ENCODE measurements at places on chromosomes 5 and 9.

- no peak for DNase-seq
Observed at GRCh38 chr5:88885002-88885401, 2.0 kb upstream of the MEF2C start.

DNA sequence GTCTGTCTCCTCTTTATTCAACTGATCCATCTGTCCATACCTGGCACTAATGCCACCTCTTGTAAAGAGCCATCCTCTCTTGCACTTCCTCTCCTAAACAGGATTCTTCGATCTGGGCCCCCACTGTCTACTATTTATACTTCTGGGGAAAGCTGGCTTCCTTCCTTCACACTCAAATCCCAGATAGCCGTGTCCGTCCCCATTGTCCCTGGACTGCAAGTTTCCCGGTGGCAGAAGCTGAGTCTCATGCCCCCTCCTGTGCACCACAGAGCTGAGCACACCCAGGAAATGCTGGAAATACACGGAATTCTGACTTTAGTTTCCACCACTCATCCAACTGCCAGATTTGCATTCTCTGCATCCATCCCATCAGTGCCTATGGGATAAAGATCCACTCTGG, 84.0 kb downstream of the MARCHF11 start:
- no peak for DNase-seq

- no peak for DNase-seq
Observed at GRCh38 chr5:158679221-158679641, 420.5 kb downstream of the EBF1 start.

DNA sequence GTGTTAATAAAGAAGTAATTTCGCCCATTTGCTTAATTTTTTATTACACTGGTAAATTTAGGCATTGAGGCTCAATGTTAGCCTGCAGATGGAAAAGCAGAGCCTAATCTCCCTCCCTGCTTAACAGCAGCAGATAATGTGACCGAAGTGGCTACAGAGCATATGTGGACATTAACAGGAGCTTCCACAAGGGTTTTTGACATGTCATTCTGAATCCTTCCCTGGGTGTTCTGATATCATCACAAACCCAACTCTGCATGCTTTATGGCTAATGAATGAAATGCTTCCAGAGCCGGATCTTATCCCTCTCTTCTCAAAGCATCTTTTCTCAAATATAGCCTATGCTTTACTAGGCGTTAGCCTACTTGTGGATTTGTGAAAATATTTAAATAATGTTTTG, 208.6 kb downstream of the CAAP1 start:
- DNase-seq, result no peak

DNA sequence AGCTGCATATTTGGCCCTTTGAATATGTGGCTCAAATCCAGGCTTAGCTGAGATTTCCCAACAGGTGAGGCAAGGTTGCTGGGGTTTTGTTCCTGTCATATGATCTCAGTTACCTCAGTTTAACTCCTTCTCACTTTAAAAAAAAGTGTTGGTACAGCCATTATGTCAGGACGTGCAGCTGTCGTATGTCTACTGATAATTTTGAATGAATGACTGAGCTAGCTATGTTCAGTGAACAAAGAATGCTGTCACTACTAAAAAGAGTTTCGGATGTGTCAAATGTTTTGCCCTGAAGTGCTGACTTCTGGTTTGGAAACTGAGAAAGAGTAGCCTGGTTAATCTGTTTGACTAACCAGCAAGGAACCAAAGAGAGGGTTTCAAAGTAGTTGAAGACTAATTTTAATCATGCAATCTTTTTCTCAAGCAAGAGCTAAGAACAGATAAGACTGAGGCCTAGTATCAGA, 106.3 kb upstream of the NR3C1 start:
- DNase-seq, result peak; percentile 58

- no peak for DNase-seq
Observed at GRCh38 chr9:129415942-129416651, 204.8 kb downstream of the C9orf50 start.

DNA sequence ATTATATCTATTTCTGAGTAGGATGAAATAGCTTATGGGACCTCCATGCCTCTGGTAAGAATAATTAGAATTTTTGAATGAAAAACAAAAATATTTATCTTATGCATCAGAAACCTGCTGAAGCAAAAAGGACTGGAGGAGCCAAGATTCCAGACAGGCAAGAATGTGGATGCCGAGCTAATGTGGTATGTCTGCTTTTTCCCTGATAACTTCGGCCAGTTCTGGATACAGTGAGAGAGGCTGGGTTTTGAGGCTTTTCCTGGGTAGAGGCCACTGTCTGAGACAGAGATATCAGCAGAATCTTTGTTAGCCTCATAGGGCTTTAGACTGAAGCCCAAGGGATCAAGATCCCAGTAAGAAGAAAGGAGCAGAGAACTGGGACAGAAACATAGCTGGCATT, 5.2 kb upstream of the CTNND2 start:
- DNase-seq, result no peak

GRCh38 chr5:68196876-68197275, 18.7 kb upstream of the PIK3R1 start:
- peak; percentile 40 for DNase-seq

DNA sequence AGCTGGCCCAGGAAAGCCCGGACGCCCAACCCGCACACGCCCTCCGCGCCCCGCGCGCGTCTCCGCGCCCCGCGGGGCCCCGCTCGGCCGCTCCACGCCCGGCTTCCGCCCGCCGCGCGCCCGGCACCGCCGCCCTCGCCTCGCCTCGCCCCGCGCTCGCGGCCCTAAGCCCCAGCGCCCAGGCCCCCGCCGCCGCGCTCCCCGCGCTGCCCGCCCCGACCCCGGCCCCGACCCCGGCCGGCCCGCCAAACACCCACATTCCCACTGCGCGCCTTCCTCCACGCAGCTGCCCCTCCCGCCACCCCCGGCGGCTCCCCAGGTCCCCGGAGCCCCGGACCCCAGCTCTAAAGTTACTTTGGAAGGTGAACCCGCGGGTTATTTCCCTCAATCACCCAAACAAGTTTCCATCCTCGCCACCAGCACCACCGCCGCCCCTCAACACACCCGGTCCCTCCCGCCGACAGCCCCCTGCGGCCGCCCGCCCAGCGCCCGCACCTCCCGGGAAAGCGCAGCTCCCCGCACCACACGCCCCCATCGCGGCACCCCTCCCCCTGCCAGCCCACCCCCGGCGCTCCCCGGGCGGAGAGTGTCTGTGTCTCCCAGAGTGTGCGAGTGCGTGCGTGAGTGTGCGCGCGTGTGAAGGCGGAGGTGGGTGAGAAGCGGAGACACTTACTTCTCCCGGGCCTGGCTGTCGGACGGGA, 439 bp downstream of the SSBP2 start:
- no peak for DNase-seq

DNA sequence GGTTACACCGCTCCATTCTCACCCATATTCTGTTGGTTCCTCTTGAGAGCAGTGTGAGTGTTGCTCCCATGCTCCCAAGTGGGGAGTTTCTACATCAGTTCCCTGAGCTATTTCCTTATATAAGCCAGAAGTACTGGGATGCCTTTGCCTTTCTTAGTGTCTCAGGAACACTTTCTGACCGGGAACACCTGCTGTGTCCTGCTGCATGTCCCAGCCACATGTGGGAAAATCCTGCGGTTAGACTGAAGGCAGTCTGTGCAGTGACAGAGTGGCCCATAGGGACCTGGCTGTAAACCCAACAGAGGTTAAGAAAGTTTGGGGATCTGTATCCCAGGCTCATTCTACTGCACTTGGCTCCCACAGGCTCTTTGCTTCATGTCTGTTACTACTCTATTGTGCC, 126.0 kb downstream of the EGFLAM start:
- DNase-seq, result no peak

GRCh38 chr5:142197098-142197497, 88.5 kb downstream of the NDFIP1 start:
- no peak for DNase-seq

- DNase-seq, result no peak
Observed at GRCh38 chr9:81814401-81814793, 113.8 kb upstream of the SPATA31D4 start.

- peak; percentile 51 for DNase-seq
Observed at GRCh38 chr5:35319333-35320002, 89.2 kb upstream of the PRLR start.

- peak; percentile 32 for DNase-seq
Observed at GRCh38 chr9:95003689-95004410, 277.4 kb downstream of the AOPEP start.

GRCh38 chr5:44952376-44952775, 143.6 kb downstream of the MRPS30 start:
- DNase-seq, result no peak

DNA sequence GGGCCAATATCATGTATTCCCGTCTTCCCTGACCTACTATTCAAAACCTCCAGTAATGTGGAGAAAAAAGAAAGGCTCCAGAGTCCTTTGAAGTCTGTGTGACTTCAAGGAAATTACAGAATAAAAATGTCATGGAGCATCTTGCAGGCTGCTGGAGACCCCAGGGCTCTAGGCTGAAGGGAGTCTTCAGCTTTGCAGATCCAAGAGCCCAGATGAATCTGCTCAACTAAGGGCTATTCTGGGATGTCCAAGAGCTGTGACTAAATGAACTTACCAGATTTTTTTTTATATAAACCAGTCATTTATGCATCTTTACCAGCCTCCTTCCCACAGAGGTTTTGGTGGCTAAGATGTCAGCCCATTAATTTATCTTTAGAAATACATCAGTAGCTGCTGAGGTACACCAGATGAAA, 167.3 kb downstream of the MUSK start:
- DNase-seq, result no peak

DNA sequence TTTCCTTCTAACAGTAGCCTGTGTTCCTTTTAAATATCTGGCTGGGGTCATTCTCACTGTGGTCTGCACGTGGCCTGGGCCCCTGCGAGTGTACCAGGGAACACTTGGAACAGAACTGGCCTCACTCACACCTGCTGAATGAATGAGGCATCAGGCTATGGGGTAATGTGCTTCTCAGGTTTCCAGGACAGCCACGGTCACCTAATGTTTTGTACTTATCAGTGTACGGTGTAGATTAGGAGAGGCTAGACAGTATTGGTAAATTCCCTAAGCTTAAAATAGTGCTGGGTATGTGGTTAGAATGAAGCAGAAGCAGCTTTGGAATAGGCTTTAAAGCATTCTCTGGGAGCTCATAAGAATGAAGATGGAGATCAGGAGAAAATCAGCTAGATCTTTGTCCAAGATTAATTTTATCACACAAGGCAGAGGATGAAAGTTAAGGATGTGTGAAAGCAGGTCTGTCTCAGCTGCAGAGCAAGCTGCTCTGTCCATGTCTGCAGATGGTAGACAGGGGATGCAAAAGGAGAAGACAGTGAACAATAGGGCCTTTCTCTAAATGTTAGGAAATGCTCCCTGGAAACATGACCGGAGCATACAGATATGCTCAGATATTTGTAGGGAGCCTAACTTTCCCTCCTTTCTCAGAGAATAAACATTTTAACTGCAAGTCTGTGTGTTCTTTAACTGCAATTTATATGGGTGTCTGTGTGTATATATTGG, 267.5 kb downstream of the NR3C1 start:
- DNase-seq, result peak; percentile 93

- DNase-seq, result no peak
Observed at GRCh38 chr5:10538103-10538788, 25.6 kb upstream of the ANKRD33B start.

DNA sequence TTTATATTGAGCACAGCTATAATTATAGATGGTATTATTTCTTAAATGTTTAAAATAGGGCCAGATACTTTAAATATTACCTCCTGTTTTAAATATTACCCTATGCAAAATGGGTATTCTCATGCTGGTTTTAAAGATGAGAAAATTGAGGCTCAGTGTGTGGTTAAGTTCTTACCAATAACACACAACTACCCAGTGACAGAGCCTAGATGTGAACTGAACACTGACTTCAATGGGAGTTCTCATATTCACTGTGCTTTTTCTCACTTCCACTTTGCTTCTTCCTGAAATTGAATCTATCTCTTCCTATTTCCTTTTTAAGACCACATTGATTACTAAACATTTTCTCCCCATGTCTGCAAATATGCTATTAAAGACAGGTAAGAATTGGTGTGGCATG, 135.8 kb upstream of the TUSC1 start:
- DNase-seq, result no peak

- no peak for DNase-seq
Observed at GRCh38 chr5:93576994-93577853, 3.8 kb downstream of the NR2F1-AS1 start.

DNA sequence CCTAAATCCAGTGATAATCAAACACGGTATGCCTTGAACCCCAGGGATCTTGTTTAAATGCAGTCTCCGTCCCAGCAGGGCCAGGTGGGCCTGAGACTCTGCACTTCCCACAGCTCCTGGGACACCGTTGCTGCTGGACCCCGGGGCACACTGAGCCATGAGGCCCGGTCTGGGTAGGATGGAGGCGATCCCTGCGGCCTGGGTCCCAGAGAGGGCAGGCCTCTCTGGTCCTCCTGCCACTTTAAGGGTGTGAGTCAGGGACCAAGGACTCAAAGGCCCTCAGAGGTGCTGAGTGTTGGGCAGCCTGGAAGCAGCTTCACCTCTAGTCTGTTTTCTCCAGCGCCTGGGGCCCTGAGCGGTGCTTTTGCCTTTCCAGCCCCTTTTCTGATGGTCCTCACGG, 34.1 kb upstream of the SLC9A3 start:
- no peak for DNase-seq

- DNase-seq, result no peak
Observed at GRCh38 chr9:79592726-79593493, 21.1 kb downstream of the TLE4 start.

DNA sequence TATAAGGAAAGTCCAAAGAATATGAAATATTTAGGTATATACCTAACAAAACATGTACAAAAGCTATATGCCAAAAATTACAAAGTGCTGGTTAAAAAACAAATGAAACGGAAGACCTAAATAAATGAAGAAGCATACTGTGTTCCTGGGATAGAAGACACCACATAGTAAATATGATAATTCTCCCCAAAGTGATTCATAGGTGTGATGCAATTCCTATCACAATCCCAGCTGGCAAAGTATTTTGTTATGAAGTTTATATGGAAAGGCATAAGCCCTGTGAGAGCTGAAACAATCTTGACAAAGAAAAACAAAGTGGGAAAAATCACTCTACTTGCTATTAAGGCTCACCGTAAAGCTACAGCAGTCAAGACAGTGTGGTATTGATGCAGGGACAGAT, 2.6 kb upstream of the SMIM23 start:
- no peak for DNase-seq

- DNase-seq, result peak; percentile 9
Observed at GRCh38 chr5:95924720-95925377, 36.8 kb downstream of the ELL2 start.

DNA sequence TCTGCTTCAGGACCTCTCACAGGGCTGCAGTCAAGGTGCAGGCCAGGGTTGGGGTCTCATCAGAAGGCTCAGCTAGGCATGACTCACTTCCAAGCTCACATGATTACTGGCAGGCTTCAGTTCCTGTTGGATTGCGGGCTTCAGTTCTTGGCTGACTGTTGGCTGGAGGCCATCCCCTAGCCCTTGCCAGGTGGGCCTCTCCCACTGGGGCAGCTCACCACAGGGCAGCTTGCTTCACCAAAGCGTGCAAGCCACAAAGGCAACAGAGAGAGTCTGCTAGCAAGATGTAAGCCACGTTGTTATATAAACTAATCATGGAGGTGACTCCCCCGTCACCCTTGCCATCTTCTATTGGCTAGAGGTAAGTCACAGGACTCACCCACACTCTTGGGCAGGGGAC, 14.4 kb downstream of the CPLX2 start:
- no peak for DNase-seq

GRCh38 chr5:36630201-36631145, 24.1 kb downstream of the SLC1A3 start:
- no peak for DNase-seq
